Cerebellar cortex (tissue), 1 donor: ENCODE measurements at places on chromosomes 4 and X.

DNA sequence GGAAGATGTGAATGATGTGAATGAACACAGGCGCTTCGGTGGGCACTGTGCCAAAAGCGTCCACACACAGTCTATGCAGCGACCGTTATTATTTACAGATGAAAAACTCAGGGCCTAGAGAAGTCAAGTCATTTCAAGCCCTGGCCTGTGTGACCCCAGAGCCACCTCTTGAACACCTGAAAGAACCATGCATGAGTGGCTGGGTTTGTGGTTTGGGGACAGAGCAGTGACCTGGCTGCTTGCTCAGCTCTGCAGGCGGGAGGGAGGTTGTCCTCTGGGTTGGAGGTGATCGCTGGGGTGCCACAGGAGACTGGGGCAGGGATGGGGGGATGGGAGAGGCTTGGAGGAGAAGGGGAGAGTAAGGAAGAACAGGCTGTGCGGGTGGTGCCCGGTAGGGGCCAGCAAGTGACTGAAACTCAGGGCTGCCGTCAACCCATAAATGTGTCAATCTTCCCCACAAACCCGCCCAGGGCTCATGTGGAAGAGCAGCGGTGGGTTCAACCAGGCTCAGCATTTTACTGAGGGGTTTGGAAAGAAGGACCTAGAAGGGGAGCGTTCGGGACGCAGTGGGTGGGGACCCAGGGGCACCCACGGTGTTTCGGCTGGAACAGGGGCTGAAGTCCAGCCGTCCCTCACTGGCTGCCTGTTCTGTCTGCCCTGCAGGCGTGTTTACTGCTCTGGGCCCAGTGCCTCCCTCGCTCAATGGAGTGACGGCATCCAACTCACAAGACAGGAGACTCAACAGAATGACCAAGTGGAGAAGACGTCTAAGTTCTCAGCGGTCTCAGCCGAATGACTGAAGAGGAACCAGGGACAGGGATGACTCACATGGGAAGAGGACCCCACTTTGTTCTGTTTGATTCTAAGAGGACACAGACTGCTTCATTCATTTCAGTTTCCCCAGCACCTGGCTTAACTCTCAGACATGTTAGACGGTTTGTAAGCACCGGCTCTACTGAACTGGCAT, 167.8 kb downstream of the AFAP1 start:
- no peak for DNase-seq

DNA sequence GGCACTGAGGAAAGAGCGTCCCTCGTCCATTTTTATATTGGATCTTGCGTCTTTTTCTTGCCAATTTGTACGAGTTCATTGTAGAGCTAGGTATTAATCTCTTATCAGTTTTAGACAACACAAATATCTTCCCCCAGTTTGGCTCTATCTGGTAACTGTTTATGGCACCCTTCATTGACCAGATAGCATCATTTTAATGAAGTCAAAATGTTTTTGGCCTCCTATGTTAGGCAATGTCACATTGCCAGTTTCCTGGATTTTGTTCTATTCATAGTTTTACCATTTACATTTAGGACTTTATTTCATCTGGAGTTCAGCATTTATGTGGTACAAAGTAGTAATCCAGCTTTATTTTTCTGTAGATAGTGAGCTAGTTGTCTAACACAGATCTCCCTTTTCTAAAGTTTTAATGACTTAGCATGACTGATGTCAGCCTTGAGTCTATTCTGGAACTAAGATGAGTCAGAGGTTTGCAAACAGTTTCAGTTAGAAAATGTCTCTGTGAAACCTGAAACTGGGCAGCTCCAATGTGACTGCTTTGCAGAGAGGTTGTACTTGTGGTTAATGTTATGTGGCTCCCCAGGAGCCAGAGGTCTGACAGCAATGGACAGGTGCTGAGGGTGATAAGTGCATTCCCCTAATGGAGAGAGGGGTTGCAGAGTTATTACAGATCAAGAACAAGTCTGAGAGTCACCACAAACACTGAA, 5.3 kb upstream of the STBD1 start:
- no peak for DNase-seq

DNA sequence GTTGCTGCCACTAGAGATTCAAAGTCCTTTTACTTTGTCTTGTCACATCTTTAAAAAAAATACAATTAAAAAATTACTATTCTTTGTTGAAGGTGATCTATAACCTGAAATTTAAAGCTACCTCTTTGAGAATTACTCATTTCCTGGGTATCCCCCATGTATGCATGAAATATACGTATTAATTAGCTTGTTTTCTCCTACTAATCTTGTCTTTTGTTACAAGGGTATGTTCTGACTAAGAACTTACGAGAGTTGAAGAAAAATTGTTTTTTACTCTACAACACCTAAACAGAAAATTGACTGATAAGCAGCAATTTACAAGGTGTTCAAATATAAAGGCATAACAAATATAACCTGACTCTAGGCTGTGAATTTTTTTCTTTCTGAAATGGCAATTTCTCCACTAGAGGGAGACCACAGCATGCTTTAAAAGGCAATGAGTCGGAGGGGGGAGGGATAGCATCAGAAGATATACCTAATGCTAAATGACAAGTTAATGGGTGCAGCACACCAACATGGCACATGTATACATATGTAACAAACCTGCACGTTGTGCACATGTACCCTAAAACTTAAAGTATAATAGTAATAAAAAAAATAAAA, 249.6 kb downstream of the OPHN1 start:
- DNase-seq = peak; percentile 18

GRCh38 chr4:10951306-10951705, 266.7 kb upstream of the CLNK start:
- no peak for DNase-seq

DNA sequence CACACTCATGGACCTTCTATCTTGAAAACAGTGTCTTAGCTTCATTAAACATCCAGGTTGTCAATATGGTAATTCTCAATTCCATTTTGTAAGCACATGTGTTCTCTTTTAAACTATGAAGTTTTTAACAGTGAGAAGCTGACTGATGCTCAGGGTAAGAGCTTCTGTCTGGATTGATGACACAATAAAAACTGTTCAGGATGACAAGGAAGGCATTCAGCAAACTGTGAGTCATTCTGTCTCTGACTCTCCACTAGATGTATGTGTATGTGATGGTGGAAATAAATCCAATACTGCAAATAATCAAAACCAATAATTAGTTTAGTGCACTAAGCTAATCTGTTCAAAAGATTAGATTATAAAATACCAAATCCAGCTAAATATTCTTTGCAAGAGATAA, 115.3 kb upstream of the ARX start:
- no peak for DNase-seq

DNA sequence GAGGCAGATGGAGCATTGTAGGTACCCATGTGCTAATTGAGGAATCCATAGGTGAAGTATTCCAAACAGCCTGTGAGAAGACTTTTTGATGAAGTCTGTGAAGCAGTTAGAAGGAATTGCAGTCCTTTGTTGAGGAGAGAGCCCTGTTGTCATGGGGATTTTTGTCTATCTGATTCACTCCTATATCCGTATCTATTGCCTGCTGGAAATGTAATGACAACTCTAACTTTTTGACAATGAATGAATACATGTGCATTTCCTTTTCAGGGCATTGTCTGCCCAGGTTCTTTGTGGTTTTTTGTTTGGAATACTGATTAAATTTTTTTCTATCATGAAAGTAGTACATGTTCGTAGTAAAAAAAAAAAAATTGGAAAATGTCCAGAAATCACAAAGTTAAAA, 31.1 kb downstream of the STK32B start:
- no peak for DNase-seq

DNA sequence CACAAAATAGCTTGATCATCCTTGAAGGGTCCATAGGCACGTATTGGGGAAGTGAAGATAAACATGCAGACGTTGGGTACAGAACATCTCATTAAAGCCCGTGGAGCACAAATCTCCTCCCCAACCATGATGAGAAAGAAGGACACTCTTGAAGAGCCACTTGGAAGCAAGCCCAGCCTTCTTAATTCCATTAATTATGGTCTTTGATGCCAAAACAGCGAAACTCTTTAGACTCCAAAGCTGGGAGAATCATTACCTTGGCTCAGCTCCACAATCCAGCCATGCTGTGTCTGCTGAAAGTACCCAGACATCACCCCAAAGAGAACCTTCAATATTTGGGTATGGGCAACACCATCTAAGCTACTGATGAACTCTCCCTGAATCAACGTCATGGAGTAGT, 169.0 kb upstream of the MBNL3 start:
- DNase-seq = no peak
